ENCODE measurements at places on chromosomes 12 and 14. TPM values are rescaled to one million over a fixed set of nuclear protein-coding genes. Genes with fewer than 3 reads are reported as not detected.

GRCh38 chr12:53795927-53796326 is 44.1 kb upstream of the CISTR start:
- no peak for DNase-seq

GRCh38 chr12:40106655-40107054 is 774 bp upstream of the SLC2A13 start:
- DNase-seq: no peak

- DNase-seq: peak; percentile 94
Measured at GRCh38 chr12:12803186-12803585, 10.0 kb upstream of the DDX47 start.

- no peak for DNase-seq
Measured at GRCh38 chr12:15393037-15393436, 70.7 kb downstream of the PTPRO start.

Gene RAD51B
- 15.8 TPM for total RNA-seq

Gene LRCOL1
- not detected for total RNA-seq

Measured in Daoy (cell line).